ENCODE measurements at places on chromosomes 1 and 21.

DNA sequence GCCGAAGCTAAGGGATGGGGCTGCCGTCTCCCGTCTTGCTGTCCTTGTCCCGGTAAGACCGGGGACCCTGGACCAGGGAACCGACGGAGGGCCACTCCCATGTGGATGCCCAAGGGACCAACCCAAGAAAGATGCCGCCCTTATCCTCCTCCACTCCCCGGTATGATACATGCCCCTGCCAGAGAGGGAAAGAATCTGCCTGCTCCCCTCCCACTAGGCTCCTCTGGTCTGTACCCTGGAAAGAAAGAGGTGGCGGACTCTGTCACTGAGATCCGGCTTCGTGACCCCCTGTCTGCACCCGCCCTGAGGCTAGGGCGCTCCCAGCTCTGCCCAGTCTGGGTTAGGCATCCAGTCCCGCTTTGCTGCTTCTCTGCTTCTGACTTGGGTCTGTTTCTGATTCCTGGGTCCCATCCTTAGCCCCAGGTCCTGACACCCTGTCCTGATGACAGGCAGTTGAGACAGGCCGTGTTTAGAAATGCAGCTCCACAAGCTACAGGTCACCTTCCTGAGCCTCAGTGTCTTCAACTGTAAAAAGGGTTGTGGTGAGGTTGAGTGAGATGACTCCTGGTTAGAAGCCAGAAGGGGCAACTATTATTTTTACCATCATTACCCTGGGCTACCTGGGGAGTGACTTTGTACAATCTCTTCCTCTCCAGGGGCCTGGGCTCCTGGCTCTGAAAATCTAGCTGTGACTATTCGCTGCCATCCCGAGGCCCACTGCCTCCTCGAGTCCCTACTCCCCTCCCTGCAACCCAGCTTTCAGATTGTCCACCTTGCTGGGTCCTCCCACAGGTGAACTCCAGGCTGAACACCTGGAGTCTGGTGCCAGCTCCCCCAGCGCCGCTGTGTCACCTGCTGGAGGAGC lies 3.7 kb downstream of the MATN1 start:
- DNase-seq, result no peak

GRCh38 chr1:226479474-226479873 lies 69.1 kb upstream of the STUM start:
- DNase-seq, result no peak

GRCh38 chr1:155970531-155971167 lies 7.7 kb downstream of the ARHGEF2 start:
- no peak for DNase-seq

DNA sequence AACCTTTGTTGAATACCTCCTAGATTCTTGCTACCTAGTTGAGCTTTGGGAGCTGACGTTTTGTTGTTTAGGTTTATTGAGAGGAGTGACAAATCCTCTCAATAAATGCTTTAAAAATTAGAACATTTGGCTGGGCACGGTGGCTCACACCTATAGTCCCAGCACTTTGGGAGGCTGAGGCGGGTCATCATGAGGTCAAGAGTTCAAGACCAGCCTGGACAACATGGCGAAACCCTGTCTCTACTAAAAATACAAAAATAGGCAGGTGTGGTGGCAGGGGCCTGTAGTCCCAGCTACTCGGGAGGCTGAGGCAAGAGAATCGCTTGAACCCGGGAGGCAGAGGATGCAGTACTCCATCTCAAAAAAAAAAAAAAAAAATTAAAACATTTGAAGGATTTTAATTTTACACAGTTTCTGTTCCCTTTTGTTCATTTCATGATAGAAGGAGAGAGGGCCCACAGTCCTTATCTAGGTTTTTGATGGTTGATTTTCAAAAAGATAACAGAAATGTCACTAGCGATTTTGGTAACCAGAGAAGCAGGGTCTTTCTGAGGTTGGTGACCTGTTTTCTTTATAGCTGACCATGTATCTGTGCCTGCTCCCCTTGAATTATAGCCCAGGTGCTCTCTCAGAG lies 44.2 kb upstream of the PIGV start:
- no peak for DNase-seq

GRCh38 chr1:209621286-209621685 lies 30.9 kb downstream of the LAMB3 start:
- DNase-seq, result no peak

DNA sequence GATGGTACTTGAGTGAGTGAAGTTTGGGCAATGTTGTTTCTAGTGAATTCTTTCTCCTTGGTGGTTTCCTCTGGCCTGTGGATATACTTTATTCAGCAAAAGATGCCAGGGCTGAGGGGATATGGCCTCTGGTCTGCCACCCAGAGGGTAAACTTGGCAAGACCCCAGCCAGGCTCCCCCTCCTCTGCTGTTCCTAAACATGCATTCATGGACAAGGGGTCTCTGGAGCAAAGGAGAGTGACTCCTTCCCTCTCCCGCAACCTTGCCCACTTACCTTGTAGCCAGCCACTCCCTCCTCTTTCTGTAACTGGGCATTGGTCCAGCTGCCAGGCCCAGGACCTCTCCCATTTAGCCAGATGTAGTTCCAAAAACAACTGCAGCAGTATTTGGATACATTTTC lies 43.8 kb downstream of the RUNX3 start:
- no peak for DNase-seq

DNA sequence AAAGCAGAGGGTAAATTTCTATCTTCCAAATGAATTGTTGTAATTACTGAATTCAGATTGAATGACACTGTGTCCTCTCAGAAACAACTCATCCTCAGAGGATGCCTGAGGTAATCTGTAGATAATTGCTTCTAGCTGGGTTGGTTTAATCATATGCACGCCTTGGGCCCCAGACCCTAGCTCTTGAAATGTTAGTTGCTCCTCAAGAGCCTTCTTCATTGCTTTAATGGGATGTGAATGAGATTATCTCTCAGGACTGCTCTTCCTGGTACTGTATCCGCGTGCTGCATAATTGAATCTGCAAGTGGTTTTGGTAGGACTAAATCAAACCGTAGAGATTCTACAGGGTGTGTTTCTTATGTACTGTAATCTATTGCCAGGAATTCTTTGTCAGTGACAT lies 569.3 kb upstream of the NEGR1 start:
- DNase-seq, result no peak

DNA sequence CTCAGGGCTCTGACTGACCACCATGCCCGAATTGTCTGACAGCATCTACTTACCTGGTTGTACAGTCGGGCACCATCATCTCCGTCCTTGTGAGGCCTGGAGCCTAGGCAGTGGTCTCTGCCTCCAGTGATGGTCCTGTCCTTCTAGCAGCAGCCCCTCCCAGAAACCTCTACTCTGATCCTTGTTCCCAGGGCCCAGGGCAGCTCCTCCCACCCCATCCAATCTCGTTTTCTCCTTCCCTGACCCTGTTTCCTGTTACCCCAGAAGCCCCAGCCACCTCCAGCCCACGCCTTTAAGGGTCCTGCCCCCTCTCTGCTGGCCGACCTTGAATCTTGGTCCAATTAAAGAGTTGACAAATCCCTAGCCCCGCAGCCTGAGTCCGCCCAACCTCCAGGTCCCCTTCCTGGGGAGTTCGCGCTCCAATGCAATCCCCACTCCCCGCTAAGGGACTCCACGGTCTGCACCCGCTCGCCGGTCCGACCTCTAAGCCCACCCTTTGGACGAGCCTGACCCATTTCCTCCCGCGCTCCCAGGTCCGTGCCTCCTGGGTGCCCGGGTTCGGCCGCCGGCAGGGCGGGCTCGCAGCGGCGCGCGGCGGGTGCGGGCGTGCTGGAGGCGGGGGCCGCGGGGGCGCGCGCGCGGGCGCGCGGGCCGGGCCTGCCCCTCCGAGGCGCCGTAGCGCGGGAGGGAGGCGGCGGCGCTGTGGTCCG lies at the start of gene B4GALT2:
Gene B4GALT2, plus strand, starts transcription at position 660 of the 710 bp plus-strand sequence. CDS start 1,951 bp downstream, outside the sequence.
- no peak for DNase-seq

- no peak for DNase-seq
Measured at GRCh38 chr1:8174807-8175206, 143.1 kb upstream of the SLC45A1 start.

DNA sequence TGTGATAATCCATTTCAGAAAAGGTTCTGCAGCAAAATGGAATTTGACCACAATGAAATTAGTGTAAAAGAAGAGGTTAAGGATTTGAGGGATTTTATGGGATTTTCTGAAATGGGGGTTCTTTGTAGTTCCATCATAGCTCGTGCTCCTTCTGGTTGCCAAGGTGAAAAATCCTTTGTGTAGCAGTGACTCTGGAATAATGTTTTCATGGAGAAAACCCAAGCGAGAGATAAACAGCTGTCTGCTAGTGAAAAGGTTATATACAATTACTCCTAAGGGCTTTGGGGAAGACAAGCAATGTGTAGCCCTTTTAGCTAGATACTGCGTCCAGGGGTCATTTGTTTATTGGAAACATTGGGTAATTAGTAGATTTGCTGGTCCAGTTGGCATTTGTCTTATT lies 453.2 kb upstream of the DEPDC1 start:
- no peak for DNase-seq

GRCh38 chr1:199283794-199284193 lies 645.0 kb downstream of the PTPRC start:
- no peak for DNase-seq

GRCh38 chr1:23100074-23100748 lies 68.4 kb downstream of the LUZP1 start:
- no peak for DNase-seq

DNA sequence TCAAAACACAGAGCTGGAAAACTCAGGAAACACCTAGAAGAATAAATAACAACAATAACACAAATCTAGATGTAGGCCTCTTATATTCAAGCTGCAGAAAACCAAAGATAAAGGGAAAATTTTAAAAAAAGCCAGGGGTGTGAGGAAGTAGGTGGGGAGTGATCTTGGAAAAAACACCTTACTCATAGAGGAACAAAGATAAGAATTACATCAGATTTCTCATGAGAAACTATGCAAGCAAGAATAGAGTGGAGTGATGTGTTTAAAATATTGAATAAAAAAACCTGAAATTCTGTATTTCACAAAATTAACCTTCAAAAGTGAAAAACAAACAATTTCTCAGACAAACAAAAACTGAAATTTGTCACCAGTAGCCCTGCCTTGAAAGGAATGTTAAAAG lies 265.5 kb upstream of the RGS18 start:
- DNase-seq, result no peak

- no peak for DNase-seq
Measured at GRCh38 chr1:207398986-207399385, 55.1 kb upstream of the CR2 start.

GRCh38 chr1:207286786-207287468 lies 34.6 kb upstream of the CD55 start:
- no peak for DNase-seq

GRCh38 chr1:87188640-87189039 lies 140.0 kb upstream of the LMO4 start:
- DNase-seq, result no peak

DNA sequence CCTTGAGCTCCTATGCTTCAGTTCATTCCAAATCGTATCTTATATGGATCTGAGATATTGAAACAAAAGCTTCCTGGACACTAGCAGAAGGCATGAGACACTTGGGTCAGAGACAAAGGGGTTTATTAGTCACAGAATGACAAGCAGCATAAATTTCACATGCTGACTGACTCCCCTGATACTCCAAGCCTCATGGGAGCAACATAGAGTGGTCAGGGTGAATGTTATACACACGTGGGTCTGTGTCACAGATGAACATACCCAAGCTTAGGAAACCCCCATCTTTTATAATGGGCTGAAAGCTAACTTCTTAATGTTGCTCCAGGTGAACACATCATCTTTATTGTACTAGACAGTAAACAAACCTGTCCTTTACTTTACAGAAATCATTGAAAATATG lies 599.9 kb upstream of the RGS18 start:
- no peak for DNase-seq

- DNase-seq, result no peak
Measured at GRCh38 chr1:2236695-2237677, 8.9 kb downstream of the SKI start.

- DNase-seq, result no peak
Measured at GRCh38 chr21:31985398-31985797, 112.6 kb downstream of the HUNK start.

GRCh38 chr1:70820995-70821394 lies 226.6 kb downstream of the PTGER3 start:
- DNase-seq, result no peak

GRCh38 chr21:39913706-39914305 lies 46.6 kb downstream of the PCP4 start:
- DNase-seq, result no peak

- no peak for DNase-seq
Measured at GRCh38 chr1:114746450-114747121, 11.2 kb downstream of the CSDE1 start.

DNA sequence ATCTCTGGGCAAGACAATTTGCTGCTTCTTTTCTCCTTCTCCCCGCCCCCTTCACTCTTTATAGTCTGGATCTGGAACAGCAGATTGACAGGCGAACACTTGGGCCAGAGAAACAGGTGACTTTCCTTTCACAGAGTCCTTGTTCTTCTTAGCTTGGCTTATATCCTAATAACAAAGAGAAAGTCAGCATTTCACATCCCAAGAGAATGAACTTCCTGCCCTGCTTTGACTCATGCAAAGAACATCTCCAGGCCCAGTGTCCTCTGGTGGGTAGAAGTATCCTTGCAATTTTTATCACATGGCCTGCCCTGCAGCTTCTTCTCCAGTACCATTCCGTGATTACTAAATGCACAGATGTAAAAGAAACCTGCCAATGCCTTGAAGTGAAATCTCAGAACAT lies 764.4 kb downstream of the ADGRL2 start:
- DNase-seq, result no peak

DNA sequence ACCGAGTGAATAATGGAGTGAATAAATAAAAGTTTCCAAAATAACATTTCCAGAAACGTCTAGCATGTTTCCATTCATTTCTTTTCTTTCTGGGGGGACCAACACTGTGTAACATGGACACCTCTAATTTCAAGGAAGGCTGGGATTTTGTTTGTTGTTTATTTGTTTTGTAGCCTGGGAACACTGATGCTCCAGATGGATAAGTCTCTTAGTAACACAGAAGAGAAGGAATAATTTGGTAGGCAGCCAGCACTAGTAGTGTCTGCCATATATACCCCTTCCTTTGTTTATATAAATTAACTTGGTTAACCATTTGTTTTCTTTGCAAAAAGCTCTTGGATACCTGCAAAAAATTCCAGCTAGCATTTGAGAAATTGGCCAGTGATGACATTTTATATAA lies 411.4 kb upstream of the DEPDC1 start:
- no peak for DNase-seq

- no peak for DNase-seq
Measured at GRCh38 chr1:90339811-90340210, 344.9 kb downstream of the ZNF326 start.

- no peak for DNase-seq
Measured at GRCh38 chr1:63674238-63674864, 81.1 kb downstream of the PGM1 start.

DNA sequence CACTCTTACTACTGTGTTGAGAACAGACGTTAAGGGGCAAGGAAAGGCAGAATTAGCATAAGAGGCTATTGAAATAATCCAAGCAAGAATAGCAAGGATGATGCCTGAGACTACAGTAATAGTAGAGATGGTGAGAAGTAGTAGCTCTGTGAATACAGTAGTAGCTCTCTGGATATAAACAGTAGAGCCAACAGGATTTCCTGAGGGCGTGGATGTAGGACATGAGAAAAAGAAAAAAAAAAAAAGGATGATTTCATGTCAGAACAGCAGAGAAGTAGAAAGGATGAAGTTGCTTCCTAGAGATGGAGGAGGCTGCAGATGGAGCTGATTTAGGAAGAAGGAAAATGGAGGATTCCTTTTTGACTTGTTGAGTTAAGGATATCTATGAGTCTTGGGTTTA lies 112.3 kb downstream of the OMA1 start:
- DNase-seq, result no peak

- no peak for DNase-seq
Measured at GRCh38 chr1:234969581-234970400, 158.8 kb downstream of the TOMM20 start.
